ENCODE measurements at places on chromosomes 5 and 9.

- DNase-seq: no peak
Measured at GRCh38 chr9:25513509-25514033, 164.7 kb downstream of the TUSC1 start.

GRCh38 chr9:4519604-4520003 lies 29.3 kb downstream of the SLC1A1 start:
- DNase-seq: no peak

DNA sequence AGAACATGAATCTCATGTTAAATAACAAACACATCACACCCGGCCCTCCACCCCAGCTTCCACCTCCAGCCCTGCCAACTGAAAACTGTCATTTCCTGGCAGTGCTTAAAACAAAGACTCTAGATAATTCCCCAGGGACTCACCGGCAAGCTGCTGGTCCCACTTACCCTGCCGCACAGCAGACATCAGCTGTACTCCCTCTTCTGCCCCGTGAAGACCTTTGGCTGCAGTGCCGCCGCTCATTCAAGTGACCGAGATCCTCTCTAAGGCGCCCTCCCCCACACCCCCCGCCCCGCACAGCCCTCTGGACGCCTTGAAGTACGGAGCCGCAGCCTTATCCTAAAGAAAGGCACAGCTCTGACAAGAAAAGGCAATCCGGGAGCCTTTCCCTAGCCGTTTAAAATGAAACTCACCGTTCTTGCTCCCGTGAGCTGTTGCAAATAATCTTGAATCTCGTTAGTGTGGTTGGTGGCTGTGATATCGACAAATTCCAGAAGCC lies 434 bp downstream of the GLRX start:
- DNase-seq: peak; percentile 73

DNA sequence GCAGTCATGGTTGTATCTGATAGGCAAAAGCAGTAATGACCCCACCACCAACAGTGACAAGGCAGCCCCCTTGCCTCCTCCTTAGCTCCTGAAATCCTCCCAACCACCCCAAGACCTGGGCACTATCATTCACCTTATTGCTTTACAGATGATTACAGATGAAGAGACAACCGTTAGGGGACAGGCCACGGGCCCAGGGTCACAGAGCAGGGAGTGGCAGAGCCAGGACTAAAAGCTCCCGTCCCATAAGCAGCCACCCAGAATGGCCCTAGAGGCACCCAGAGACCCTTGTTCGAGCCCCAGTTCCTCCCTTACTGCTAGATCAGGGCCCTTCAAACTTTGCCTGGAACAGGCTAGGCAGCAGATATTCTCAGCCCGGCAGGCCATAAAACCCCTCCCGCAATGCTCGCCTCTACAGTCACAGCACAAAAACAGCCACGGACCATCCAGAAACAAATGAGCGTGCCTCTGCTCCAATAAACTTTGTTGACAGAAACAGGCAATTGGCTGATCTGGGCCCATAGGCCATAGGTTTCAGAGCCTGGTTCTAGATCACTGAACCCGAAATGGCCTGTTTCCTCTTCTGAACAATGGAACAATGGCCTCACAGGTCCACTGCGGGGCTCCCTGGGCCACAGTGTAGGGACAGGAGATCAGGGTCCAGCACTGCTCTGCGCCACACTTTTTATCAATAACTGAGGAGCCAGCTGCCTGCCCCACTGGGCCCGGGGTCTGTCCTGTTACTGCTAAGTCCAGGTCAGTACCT lies 67.0 kb downstream of the LRSAM1 start:
- DNase-seq: no peak

DNA sequence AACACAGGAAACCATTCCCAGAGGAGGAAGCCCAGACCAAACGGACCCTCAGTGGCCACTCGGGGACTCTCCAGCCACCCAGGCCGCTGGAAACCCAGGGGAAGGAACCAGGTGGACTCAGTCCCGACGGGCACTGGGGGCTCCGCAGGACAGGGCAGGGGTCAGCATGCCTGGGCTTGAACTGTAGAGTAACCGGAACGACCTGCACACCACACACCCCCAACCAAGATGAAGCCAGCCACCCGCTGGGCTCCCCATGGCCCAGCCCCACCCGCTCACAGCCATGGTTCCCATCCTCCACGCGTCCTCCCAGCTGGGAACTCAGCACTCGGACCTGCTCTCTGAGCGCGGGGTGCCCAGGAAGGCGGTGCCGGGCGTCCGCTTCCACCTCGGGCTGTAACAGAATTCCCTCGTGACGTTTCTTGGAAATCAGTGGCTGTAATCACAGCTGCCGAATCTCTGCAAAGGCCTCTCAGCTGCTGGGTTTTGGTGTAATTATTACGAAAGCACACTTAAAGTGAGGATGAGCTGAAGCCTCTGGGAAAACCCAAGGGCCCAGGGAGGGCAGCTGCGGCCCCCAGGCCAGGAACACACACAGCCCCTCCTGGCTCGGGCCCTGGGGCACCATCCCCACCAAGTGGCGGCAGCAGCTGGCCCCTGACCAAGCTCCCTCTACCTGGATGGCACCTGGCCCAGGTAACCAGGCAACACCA lies 13.8 kb downstream of the NACC2 start:
- DNase-seq: no peak

DNA sequence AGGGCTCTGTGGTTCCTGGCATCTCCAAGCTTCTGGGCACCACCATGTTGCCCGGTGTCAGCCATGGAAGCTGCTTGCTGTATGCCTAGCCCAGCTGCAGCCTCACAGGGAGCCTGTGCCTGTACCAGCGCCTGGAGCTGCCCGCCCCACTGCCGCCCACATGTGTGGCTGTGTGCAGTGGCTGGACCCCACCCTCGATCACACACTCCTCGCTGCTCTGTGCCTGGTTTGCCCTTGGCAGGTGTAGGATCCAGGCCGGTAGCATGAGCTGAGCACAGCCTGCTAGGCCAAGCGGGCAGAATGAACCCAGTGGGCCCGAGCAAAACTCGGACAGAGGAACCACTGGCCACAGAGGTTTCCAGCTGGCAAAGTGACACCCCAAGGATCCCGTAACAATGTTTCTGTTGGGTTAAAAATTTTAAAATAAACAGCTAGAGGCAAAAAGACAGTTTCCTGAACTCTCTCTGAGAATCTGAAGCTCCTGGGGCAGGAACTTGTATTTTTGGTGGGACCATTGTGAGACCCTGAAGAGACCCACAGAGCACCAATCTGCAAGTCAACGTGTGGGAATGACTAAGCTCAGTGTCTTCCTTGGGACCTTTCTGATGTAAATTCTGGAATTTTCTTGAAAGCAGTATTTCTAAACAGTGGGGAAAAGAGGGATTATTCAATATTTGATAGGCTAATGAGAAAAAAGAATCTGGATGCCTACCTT lies 73.1 kb upstream of the CCDC112 start:
- DNase-seq: no peak

GRCh38 chr5:89178541-89178940 lies 295.6 kb upstream of the MEF2C start:
- no peak for DNase-seq

DNA sequence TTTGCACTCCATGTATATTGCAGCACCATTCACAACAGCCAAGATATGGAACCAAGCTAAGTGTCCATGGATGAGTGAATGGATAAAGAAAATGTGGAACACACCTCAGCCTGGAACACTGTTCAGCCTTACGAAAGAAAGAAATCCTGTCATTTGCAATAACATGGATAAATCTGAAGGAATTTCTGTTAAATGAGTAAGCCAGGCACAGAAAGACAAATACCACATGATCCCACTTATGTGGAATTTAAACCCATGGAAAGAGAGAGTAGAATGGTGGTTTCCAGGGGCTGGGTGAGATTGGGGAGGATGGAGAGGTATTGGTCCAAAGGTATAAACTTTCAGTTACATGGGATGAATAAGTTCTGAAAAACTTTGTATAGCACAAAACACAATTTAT lies 228.9 kb upstream of the CD180 start:
- peak; percentile 33 for DNase-seq

DNA sequence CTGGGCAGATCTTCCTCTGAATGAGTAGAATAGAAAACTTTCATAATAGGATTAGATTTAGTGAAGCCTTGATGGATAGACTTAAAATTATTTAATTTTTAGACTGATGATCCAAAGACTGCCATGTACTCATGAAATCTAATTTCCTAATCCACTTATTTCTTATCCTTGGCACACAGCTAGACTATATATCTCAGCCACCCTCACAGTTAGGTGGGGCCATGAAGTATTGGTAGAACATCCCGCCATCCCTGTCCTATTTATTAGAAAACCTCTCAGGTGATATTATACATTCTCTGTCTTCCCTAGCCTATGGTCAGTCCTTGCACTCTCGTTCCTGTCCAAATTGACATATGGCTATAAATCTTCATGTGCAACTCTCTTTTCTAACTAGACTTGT lies 110.9 kb downstream of the FAM170A start:
- no peak for DNase-seq

- DNase-seq: no peak
Measured at GRCh38 chr5:100584889-100585288, 49.7 kb downstream of the FAM174A start.
